ENCODE measurements at places on chromosomes 5 and 9.
A peak's percentile ranks its signal among the peaks of the same experiment; 100 is the strongest.

DNA sequence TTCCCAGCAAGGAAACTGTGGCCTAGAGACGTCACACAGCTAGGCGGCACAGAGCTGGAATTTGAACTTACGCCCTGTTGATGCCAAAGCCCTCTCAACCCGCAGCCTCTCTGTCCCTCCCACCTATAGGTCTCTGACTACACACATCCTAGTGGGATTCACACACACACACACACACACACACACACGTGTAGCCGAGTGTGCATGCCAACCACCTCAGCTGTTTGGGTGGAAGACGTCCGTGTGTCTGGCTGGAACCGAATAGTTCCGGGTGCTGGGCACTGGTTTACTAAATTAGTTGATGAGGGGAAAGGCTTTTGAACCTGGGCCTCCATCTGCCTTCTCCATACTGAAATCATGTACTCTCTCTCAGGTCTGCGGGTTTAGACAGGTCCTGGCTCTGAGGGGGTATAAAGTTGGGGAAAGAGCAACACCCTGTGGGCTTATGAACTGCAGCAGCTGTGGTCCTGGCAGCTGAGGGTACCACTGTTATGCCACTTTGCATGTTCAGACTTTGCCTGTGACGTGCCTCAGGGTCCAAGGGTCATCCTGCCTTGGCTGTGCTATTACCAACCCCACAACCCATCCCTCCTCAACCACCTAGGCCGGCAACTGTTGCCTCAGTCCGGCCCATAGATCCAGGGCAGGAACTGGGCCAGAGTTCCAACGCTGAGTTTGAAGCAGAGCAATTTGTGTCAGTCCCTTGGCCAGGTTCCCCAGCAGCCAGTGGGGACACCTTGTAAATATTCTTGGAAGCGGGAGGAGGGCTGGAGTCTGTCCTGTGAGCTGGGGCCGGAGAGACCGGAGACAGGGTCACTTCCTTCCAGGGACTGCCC, 50.5 kb downstream of the PSD2 start:
- DNase-seq: no peak

- peak; percentile 64 for DNase-seq
These were observed at the start of gene RUFY1 for GRCh38 chr5:179550511-179551342. RUFY1 (plus strand) TSS chr5:179550554; CDS start chr5:179550570, 16 bp downstream.

DNA sequence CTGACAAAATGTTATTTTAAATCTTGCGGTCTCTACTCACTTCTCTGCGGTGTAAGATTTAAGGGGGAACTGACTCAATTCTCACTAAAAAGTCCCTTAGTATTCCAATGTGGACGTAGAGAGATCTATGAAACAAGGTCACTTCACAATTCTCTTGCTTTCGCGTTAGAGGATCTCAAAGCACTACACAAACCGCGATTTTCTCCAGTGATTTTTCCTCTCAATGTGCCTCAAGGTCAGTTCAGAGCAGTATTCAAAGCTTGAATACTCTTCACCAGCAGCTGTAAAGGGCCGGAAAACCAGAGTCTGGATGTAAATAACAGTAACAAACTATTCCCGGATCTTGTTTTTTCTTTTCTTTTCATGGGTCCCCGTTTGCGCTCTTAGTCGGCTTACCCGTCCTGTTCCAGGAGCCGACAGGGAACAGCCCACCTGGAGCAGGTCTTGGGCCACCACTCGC, 128.2 kb downstream of the TMEM161B start:
- DNase-seq: no peak

DNA sequence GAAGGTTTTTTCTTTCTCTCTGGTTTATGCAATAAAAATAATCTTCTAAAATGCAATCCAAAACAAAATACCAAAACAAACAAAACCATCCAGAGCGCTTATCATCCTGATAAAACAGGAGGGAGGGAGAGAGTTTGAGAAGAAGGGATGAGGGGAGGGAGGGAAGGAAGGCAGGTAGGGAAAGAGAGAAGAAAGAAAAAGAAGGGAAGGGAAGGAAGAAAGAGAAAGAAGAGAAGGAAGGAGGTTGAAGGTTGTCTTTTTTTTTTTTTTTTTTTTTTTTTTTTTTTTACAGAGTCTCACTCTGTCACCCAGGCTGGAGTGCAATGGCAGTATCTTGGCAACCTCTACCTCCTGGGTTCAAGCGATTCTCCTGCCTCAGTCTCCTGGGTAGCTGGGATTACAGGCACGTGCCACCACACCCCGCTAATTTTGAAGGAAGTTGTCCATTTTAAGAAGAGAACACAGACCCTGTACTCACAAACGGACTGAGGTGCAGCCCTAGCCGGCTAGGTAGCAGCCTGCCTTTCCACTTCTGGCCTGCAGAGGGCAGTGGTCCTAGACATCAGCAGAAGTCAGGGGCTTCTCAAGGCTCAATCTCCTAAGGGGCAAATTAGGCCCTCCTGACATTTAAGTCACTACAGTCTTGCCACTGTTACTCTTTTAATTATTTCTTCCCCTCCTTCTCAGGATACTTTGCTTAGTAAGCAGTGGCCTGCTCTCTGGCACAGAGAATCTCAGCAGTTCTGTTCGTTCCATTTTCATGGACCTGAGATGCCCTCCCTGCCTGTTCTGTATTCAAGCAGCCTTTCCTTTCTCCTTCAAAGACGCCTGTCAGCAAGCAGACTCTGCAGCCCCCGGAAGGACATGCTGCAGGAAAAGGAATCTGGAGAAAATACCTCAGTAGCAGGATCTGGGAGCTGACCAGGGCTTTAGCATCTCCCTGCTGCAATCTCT, 76.4 kb downstream of the EPB41L4B start:
- DNase-seq: peak; percentile 39

DNA sequence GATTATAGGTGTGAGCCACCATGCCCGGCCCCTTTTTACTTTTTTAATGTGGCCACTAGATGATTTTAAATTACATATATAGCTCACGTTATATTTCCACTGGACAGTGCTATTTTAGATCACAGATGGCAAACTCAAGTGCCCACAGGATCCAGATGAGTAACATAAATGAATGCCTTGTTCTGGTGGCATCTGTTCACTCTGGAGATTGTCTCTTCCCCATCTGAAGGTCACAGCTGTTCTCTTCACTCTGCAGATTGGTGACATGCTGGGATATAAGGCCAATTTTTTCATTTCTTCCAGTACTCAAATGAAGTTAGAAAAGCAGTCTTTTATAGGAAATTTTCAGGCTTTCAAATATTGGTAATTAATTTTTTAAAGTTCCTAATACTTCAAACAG, 160.1 kb downstream of the DOCK8 start:
- DNase-seq: no peak

GRCh38 chr5:95962785-95963184, 1.1 kb upstream of the ELL2 start:
- DNase-seq: no peak

DNA sequence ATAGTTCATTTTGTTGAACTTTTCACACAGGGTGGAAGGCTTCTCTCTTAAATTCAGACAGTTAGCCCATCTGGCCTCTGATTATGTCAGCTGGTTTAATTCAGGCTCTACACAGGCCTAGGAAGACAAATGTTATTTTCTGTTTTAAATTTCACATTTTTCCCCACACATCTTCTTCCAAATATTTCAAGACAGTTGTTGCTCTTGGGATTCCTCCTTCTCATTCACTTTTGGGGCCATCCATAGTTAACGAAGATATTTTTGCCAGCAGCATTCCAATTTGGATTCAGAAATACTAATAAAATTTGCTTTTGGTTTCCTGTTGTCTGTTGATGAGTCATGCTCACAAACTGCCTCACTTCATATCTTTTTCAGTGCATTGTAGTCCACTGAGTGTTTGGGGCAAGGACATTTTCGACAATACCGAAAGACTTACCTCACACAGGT, 475.4 kb downstream of the DMAC1 start:
- no peak for DNase-seq

GRCh38 chr5:172534229-172535107, 80.1 kb upstream of the SH3PXD2B start:
- DNase-seq: no peak

DNA sequence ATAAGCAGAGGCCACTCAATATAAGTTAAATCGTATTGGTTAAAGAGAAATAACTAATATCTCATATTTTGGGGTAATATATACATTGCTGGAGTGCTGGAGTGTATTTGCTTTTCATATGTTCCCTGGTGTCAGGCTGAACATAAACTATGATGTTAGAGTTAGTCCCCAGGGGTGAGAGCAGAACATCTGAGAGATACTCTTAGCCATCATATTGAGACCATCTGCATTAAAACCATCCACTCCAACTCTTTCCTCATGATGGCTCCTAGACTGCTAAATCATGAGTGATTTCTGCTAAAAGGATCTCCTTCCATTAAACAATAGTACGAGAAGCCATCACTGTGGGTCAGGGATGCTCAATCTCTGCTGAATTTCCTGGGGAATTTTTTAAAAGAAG, 436.2 kb downstream of the DTWD2 start:
- no peak for DNase-seq

- no peak for DNase-seq
These were observed 57.9 kb downstream of the PRRT1B start for GRCh38 chr9:131603199-131603598.

Data from stimulated activated CD4-positive, alpha-beta T cell treated with anti-CD3 and anti-CD28 coated beads, Interleukin-12 subunit alpha, Interleukin-12 subunit beta, amount 100 ng/mL, for 24 hours (primary cell).